ENCODE measurements at places on chromosomes 5 and 9.

- no peak for DNase-seq
These were observed 244.8 kb downstream of the ADGRV1 start for GRCh38 chr5:90803381-90803780.

- DNase-seq = no peak
These were observed 3.8 kb downstream of the LMAN2 start for GRCh38 chr5:177347699-177348098.

DNA sequence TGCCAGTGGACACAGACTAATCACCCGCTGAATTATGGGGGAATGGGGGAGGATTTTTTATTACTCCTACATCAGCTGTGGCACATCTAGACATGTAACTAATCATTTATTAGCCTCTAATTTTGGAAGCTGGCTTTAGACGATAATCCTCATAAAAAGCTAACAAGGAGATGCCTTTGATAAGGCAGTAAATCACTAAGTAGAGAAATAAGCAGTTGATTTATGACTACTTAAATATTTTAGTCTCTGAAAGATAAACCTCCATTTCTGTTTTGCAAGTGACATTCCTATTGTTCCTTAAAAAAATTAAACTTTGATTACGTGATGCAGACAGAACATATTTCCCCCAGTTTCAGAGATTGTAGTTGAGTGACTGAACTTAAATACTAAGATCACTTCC, 206.4 kb upstream of the CDKN2B start:
- DNase-seq = no peak

GRCh38 chr5:33362915-33363314, 77.8 kb upstream of the TARS1 start:
- DNase-seq = no peak

DNA sequence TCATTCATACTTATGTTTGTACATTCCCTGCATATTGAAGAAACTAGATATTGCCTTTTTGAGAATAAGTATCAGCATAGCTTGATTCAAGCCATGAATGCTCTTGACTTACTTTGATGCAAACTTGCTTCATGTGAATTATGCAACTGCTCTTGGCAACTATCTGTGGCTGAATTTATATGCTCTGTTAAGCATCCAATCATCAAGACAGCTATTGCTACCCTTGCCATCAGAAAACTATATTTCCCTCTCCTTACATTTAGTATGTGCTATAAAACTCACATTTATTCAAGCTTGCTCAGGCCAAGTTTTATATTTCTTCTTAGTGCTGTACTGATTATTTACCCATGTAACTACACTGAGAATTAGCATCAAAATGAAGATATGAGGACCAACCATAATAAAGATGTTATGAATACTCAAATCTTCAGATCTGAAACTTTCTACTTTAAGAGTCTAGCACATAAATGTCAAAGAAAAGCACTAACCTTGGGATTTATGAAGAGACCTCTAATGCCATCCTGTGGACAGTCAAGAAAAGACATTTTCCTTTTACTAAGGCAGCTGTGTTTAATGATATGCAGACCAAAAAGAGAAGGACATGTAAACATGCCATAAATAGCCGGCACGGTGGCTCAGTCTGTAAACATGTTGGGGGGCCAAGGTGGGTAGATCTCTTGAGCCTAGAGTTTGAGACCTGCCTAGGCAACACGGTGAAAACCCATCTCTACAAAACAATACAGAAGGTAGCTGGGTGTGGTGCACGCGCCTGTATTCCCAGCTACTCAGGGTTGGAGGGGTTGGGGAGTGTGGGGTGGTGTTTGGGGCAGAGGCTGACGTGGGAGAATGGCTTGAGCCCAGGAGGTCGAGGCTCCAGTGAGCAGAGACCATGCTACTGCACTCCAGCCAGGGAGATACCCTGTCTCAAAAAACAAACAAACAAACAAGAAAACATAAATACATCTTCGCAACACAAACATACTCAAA, 267.0 kb upstream of the TYRP1 start:
- DNase-seq = peak; percentile 41

GRCh38 chr9:93892748-93893147, 62.4 kb downstream of the BARX1 start:
- no peak for DNase-seq

DNA sequence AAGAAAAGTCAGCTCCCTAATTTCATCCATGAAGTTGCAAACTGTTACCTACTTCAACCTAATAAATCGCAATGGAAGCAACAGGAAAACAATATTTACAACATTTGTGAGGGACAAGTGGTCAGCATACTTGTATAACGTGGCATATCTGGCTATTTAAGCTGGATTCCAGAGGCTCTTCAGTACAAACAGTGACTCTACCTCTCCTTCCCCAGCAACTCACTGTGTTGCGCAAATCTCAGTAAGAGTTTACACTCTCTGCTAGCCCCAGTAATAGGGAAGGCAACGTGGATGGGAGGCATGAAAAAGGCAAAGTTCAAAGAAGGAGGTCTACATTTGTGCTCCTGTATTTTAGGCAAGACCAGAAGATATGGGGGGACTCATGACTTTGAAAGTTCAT, 18.9 kb upstream of the SEMA5A start:
- DNase-seq = no peak

DNA sequence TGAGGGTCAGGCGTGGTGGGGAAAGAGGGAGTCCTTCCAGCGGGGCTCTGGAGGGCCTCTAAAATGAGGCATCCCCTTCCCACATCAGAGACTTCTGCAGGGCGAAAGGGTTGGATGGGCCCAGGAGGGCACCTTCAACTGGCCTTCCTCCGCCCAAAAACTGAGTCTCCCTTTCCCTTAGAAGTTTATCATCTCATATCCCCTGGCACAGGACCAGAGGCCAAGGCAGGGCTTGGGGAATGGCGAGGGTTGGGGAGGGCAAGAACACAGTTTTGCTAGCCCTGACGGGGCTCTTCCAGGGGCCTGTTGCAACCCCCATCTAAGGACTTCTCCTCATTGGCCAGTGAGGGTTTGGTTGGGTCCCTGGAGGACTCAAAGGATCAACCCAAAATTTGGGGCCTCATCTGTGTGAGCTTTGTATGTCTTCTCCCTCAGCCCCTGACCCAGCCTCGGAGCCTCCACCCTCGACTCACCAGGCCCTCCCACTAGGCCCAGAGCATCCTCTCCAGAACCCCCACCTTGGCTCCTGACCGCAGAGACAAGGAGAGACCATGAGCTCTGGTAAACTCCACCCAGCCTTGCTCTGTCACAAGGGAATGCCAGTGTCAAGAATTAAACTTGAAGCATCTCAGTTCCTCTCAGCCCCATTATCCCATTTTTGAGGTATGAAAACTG, 24.1 kb downstream of the AQP7 start:
- no peak for DNase-seq
